SK-N-SH (cell line): ENCODE measurements at places on chromosomes 7 and 10.

GRCh38 chr7:158950914-158951635 lies 94.7 kb downstream of the DYNC2I1 start:
- DNase-seq, result no peak

- no peak for DNase-seq
Observed at GRCh38 chr10:86411852-86412560, 45.4 kb upstream of the GRID1 start.

GRCh38 chr10:103884681-103885139 lies 29.3 kb upstream of the SH3PXD2A start:
- DNase-seq, result peak; percentile 68

- DNase-seq, result no peak
Observed at GRCh38 chr10:124465777-124466488, 4.3 kb downstream of the LHPP start.

DNA sequence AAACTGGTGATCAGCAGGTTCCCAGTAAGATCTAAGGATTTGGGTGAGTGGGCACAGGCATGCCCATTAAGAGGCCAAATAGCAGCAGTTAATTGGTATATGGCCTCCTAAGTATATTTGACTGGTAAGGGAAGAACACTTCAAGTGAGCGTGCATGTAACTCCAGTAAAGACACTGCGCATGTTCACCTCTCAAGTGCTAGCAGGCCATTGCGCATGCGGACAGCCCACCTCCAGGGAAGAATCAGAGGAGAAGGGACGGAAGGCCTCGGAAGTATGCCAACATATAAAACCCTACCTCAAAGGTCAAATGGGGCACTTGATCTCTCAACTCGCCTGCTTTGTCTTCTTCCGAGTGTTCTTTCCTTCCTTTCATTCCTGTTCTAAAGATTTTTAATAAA lies 118.0 kb downstream of the ARL5B start:
- no peak for DNase-seq
